ENCODE measurements at places on chromosomes 16 and 17.

- DNase-seq, result no peak
Measured at GRCh38 chr16:49478616-49479015, 105.0 kb downstream of the C16orf78 start.

GRCh38 chr17:65750631-65751115 is 189.2 kb upstream of the AXIN2 start:
- no peak for DNase-seq

DNA sequence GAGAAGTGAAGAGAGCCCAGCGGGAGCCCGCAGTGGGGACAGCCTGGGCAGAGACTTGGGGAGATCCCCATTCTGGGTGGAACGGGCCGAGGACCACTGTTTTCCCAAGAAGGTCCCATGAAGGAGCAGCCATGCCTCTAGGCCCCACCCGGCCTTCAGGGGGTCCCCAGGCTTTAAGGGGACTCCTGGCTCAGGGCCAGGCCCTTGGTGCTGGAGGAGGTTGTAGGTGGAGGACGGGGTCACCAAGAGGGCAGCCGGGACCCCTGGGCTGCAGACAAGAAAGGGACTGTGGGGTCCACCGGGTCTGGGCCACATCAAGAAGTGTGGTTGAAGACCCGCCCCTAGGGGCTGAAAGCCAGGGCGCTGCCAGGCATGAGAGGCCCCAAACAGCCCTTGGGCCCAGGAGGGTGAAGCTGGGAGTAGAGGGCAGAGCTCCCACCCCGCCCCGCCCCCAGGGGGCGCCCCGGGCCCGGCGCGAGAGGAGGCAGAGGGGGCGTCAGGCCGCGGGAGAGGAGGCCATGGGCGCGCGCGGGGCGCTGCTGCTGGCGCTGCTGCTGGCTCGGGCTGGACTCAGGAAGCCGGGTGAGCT is at the start of gene PRSS21:
PRSS21 (plus strand) TSS at position 487 of the 589 bp plus-strand sequence; CDS start at position 519, 32 bp downstream.
- no peak for DNase-seq

DNA sequence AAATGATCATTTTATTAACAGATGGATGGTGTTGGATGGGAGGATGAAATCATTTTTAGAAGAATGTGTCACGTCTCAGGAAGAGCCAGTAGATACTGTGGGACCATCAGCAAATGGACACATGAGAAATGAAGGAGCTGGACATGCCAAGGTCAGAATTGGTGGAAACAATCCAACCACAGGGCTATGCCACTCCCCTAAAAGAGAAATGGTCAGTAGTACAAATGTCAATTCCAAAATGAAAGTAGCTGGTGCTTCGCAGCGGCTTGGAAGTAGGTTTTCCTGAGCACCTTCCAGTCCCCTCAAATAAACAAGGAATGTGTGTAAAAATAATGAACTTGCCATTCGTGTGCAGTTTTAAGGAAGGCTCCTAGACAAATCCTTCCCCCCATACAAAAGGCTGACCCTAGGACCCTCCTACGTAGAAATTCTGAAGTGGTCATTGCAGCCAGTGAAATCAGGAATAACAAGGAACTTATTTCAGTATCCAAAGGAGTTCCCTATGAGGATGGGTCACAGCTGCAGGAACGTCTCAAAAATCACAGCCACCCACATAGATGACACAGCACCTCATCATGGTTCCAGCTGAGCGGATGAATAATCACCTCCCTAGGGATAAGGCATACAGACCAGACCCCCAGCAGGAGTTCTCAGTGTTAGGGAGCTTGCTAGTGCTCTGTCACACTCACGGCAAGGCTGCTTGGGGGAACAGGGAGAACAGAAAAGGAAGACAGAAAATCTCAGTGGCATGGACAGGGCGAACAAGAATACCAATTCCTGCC is 239.2 kb downstream of the HS3ST3A1 start:
- no peak for DNase-seq

- DNase-seq, result peak; percentile 61
Measured at GRCh38 chr17:50956750-50957523, 90.8 kb upstream of the TOB1 start.

- DNase-seq, result no peak
Measured at GRCh38 chr17:27630607-27631410, at the start of gene LGALS9. Gene LGALS9 (plus strand): TSS chr17:27631188. CDS start chr17:27631266, 78 bp downstream.

DNA sequence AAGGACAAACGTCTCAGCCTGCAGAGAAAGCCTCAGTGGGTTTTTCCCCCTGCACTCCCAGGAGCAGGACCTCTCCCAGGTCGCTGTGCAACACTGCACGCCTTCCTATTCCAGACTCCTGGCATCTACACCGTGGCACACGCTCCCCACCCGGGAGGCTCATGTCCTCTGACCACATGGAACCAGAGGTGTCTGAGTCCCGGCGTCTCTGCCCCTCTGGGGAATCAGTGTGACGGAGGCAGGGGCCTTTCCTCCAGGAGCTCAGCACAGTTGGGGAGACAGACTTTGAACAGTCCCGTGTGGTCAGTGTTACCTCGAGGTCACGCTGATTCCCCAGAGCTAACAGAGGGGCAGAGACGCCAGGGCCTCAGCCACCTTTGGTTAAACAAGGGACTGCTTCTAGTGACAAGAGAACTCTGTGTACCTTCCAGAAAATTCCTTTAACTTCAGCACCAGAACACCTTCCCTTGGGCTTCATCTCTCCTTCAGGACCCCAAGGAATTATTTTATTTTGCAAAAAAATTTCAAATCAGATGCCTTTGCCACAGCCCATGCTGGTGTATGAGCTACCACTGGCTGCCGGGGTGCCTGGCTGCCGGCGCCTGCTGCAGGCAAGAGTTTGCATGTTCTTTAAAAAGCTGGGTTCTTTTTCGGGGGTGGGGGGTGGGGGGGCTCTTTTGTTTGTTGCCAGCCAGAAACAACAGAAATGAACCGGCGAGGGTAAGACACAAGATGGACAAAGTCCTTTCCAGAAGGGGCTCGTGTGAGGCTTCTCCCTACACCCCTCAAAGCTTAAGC is 6.6 kb downstream of the CANT1 start:
- DNase-seq, result no peak

GRCh38 chr17:41492351-41492750 is 2.6 kb upstream of the KRT36 start:
- no peak for DNase-seq

GRCh38 chr17:76124582-76125390 is 16.3 kb downstream of the FOXJ1 start:
- DNase-seq, result no peak

- no peak for DNase-seq
Measured at GRCh38 chr17:64540118-64540776, 33.5 kb downstream of the CEP95 start.

- DNase-seq, result no peak
Measured at GRCh38 chr17:74446551-74447500, 14.9 kb downstream of the GPRC5C start.

DNA sequence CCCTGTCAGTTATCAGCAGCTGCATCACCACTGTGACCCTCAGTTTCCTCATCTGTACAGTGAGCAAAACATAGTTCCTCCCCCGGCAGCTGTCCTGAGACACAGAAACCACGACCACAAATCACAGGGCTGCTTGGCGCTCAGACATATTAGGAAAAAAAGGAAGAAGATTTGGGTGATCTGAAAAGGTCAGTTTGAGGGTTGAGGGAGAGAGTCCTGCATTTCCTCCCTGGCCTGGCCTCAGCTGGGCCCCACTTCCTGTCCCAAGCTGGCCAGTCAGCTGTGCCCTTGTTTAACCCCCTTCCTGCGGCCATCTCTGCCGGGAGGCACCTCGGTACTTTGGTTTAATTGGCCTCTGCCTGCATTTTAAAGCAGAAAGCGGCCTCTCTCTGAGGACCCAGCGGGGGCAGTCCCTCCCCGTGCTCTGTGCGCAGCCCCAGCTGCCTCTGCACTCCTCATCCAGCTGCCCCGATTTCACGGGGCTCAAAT is 24.0 kb upstream of the CIBAR2 start:
- no peak for DNase-seq

DNA sequence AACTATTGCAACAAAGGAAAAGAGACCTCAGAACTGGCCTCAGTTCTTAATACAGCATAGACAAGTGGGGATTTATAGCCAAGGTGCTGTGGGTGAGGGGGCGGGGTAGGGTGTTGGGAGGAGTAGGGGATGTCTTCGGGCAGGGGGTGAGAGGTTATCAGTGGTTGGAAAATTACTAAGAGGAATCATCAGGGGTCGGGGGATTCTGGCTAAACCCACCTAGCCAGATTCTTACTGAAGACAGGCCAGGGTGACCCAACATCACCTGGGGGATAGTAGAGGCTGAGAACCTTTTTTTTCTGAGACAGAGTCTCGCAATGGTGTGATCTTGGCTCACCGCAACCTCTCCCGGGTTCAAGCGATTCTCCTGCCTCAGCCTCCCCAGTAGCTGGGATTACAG is 32.6 kb downstream of the HS3ST3B1 start:
- DNase-seq, result no peak

DNA sequence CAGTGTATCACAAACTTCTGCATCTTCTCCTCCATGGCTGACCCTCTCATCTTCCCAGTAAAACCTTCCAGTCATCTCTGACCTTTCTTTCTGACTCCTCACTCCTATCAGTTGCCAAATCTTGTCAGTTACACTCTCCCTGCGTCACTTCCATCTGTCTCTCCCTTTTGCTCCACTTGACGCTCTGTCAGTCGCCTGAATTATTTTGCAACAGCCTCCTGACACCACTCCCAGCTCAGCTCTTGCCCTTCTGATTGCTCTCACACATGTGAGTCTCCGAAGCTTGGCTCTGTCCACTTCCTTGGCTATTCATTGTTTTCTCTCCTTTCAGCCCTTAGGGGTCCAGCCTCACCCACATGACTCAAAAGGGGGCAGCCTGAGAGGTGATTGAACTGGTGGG is 27.7 kb downstream of the DHRS7C start:
- DNase-seq, result no peak

- no peak for DNase-seq
Measured at GRCh38 chr17:61398721-61399130, 917 bp upstream of the TBX2 start.

- no peak for DNase-seq
Measured at GRCh38 chr17:38429476-38430100, 1.3 kb downstream of the ARHGAP23 start.

DNA sequence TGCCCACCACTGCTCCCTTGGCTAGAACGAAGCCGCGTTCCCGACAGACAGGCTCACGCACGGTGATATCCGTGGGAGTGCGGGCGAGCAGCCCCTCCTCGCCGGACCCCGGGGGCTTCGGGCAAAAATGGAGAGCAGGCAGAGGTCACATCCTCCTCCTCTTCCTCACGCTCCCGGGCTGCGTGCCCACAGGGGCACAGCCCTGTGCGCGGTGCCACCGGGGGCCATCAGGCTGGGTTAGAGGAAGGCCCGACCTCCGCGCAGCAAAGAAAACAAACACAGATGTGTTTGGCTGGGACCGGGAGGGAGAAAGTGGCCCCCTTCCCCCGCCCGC is 519 bp upstream of the NTN1 start:
- no peak for DNase-seq

GRCh38 chr16:86903068-86903467 is 324.7 kb downstream of the FOXL1 start:
- no peak for DNase-seq

- peak; percentile 49 for DNase-seq
Measured at GRCh38 chr17:37373530-37374159, 2.1 kb upstream of the C17orf78 start.

DNA sequence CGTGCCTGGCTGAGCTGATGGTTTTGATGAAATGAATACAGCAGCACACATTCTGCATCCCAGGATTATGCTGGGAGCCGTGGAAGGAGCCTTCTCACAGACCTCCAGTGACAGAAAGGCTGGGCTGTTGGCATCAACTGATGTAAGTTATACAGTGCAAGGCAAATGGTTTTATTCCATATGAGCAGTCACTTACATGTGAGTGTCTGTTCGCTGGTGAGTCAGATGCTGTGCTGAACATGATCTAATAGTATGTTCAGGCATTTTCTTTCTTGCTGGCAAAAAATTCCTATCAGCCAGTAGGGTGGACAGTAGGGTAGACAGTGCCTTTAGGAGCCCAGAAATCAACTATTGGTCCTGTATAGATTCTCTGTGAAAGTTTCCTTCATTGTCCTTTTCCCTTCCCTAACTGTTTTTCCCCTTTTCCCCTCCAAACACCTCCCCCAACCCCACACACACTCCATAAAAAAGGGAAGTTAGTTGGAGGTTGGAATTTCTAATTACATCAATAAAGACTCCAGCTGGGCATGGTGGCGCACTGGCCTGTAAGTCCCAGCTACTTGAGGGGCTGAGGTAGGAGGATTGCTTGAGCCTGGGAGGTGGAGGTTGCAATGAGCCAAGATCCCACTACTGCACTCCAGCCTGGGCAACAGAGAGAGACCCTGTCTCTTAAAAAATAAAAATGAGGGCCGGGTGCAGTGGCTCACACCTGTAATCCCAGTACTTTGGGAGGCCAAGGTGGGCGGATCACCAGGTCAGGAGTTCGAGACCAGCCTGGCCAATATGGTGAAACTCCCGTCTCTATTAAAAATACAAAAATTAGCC is 36.2 kb downstream of the LDHD start:
- no peak for DNase-seq

DNA sequence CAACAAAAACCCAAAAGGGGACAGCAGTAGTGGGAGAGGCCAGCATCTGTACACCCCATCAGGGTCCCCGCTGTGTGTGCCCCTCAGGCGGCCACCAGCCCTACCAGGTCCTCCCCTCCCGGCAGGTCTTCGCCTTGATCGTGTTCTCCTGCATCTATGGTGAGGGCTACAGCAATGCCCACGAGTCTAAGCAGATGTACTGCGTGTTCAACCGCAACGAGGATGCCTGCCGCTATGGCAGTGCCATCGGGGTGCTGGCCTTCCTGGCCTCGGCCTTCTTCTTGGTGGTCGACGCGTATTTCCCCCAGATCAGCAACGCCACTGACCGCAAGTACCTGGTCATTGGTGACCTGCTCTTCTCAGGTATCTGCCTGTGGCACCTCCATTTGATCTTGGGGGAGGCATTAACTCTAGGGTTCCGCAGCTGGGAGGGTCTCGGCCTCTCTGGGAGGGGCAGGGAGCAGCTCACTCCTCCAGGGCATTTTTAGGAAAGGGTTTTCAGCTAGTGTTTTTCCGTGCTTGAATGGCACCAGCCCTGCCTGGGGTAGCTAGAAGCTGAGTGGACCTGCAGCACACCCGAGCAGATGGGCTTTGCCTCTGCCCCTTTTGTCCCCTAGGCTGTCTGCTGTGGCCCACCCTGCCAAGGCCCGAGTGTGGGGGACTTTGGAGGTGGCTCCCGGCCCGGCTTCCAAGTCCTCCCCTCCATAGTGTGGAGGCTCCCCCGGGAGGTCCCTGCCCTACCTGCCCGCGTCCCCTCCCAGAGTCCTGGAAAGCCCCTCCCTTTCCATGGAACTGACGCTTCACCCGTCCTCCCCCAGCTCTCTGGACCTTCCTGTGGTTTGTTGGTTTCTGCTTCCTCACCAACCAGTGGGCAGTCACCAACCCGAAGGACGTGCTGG is 2.6 kb downstream of the SYNGR2 start:
- DNase-seq, result no peak

GRCh38 chr17:50538549-50539410 is 6.2 kb downstream of the EPN3 start:
- DNase-seq, result no peak
